ENCODE measurements at places on chromosomes 5 and 9.

DNA sequence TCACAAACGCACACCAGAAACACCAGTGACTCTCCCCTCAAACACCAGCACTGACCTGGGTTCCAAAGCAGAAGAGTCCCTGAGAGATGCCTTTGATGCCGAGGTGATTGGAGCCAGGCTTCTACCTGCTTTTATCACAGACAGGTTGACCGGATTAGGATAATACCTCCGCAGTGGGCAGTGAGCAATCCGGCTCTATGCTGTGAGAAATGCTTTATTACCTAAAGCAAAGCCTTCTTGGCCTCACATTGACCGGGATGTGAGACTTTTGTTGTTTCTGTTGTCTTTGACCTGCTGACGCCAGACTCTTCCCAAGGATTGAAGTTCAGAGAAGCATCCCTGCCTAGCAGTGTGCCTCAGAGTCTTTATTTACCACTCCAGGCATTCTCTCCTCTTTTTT is 320.3 kb upstream of the CLINT1 start:
- DNase-seq, result no peak

DNA sequence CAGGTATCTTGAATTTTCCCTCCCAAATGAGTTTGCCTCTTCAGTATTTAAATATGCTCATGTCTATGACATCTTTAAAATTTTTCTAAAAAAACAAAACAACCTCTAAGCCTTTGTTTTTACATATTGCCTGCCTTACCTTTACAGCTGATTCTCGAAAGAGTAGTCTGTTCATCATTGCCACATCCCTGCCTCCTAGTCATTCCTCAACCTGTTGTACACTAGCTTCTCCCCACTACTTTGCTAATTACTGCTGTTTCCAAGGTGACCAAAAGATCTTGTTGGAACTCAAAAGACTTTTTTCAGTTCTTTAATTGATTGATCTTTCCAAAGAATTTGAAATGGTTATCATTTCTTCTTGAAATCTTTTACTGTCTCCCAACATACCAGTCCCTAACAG is 1.9 kb upstream of the NADK2 start:
- no peak for DNase-seq

- DNase-seq, result no peak
Observed at GRCh38 chr9:113978725-113979342, 99.3 kb downstream of the AMBP start.

GRCh38 chr5:67286006-67286405 is 89.4 kb upstream of the CD180 start:
- DNase-seq, result no peak
